ENCODE measurements at places on chromosomes 5 and 9.

- no peak for DNase-seq
Measured at GRCh38 chr5:61322738-61323725, 9.0 kb upstream of the ZSWIM6 start.

- no peak for DNase-seq
Measured at GRCh38 chr5:169251333-169252084, 49.4 kb downstream of the SLIT3 start.

GRCh38 chr9:6869081-6869948, 111.5 kb downstream of the KDM4C start:
- DNase-seq, result peak; percentile 17

GRCh38 chr5:139094154-139095131, 103.7 kb downstream of the SIL1 start:
- DNase-seq, result no peak

DNA sequence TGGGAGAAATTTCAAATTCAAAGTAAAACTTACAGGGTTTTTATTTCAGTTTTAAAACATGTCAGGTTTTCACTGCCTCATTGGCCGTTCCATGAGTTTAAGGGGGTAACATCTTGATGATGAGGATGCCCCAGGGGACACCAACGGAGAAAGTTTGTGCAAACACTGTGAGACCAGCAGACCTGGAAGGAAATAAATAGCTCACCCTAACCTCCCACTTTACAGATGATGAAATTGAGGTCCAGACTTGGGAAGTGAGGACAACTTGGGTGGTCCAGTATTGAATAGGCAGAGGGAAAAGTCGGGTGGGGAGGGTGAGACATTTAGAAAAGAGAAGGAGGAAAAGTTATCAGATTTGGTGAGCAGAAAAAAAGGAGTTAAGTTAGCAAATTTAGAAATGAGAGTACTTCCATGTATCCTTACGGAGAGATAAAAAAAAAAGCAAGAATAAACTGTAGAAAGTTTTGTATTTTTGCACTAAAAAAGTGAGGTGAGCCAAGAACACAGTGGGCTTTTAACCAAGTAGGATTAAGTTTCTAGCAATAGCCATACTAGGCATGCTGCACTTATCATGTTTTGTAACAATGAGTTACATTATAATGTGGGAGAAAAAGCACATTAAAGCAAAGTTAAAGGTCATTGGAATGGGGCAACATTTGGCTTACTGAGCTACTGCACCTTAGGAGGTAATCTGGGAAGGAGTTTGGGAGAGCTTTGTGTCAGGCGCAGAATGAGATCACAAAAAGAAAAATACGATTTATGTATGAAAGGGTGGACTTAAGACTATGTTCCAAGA, 125.1 kb downstream of the GAS1 start:
- DNase-seq, result no peak

Measured in choroid plexus epithelial cell (primary cell).